ENCODE measurements at places on chromosomes 4 and X. TPM values are rescaled to one million over a fixed set of nuclear protein-coding genes. Genes with fewer than 3 reads are reported as not detected.

The C4orf36 gene
- total RNA-seq = 0.99 TPM

The L1CAM gene
- total RNA-seq = 30.2 TPM

The ZNF141 gene
- 22.2 TPM for total RNA-seq

The GAGE13 gene
- total RNA-seq = not detected

The DCAF12L1 gene
- 0.28 TPM for total RNA-seq

The TMEM33 gene
- total RNA-seq = 21.9 TPM

GRCh38 chr4:52408032-52408431, 251.1 kb downstream of the USP46 start:
- DNase-seq = no peak

GRCh38 chrX:150508451-150509367, 59.7 kb upstream of the MTM1 start:
- DNase-seq = peak; percentile 87

GRCh38 chrX:23525531-23525930, 141.8 kb upstream of the PRDX4 start:
- no peak for DNase-seq

- DNase-seq = no peak
Observed at GRCh38 chr4:159341522-159341921, 238.6 kb downstream of the RAPGEF2 start.

DNA sequence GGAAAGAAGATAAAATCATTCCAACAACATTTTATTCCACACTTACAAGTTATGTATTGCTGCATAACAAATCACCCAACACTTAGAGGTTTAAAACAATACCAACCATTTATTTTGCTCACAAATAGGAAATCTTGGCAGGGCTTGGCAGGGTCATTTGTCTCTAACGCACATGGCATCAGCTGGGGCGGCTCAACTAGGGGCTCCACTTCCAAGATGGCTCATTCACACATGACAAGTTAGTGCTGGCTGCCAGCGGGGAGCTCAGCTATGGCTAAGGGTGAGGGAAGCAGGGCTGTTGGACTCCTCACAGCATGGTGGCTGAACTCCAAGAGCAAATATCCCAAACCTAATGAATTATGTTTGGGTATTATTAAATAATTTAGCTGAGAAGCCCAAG, 377.0 kb downstream of the ZNF674 start:
- no peak for DNase-seq

DNA sequence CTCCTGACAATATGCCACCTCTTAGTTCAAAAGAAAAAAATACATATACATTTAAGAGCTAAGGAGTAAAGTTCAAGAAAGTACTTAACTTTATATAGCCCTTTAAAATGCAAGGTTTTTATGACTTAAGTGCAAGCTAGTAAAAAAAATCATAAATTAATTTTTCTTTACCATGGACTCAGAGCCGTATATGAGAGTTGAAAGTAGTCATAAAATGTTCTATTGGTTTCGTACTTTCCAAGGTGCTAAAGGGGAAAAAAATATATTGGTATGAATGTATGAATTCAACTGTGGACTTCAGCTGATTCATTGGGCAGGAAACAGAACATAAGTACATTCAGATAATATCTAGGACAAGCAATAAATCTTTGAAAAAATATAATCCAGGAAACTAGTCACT, 869.8 kb upstream of the AGA start:
- no peak for DNase-seq

- no peak for DNase-seq
Observed at GRCh38 chr4:130131536-130131935, 1035.6 kb downstream of the C4orf33 start.

GRCh38 chr4:47945930-47946726, 31.7 kb upstream of the NFXL1 start:
- no peak for DNase-seq

GRCh38 chr4:15653864-15654592, 1.1 kb downstream of the FBXL5 start:
- no peak for DNase-seq

DNA sequence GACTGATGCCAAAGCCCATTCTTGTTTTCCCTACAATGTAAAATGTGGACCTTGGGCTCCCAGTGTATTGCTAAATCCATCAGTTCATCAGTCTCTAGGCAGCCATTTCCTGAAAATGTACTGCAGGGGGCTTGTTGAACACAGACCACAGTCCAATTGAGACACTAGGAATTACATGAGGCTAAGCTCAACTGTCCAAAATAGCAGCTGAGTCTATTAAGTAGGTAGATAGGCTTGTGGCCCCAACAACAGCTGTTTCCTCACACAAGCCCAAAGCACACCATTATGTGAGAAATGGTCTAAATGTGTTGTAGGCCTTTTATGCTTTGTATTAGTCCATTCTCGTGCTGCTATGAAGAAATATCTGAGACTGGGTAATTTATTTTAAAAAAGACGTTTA, 60.0 kb upstream of the PAK3 start:
- no peak for DNase-seq

DNA sequence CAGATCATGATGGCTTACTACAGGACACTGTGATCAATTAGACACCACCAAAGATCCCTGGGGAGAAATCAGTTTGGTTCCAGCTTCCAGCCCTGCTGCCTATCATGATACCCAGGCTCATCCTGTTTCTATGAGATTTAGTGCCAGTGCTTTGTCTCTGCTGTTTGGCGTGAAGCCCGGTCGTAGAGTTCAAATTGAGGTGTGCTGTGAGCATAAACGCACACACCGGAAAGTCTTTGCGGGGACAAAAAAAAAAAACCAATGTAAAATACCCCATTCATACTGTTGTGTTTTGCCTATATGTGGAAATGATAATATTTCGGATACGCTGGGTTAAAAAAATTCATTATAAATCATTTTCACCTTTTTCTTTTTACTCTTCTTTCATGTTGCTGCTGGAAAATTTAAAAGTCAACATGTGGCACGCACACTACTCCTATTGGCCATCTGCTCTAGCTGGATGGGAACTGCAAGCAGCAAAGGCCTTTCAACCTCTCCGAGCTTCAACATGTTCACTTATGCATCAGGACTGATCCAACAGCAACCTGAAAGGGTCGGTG, 607 bp upstream of the DKC1 start:
- DNase-seq = no peak

DNA sequence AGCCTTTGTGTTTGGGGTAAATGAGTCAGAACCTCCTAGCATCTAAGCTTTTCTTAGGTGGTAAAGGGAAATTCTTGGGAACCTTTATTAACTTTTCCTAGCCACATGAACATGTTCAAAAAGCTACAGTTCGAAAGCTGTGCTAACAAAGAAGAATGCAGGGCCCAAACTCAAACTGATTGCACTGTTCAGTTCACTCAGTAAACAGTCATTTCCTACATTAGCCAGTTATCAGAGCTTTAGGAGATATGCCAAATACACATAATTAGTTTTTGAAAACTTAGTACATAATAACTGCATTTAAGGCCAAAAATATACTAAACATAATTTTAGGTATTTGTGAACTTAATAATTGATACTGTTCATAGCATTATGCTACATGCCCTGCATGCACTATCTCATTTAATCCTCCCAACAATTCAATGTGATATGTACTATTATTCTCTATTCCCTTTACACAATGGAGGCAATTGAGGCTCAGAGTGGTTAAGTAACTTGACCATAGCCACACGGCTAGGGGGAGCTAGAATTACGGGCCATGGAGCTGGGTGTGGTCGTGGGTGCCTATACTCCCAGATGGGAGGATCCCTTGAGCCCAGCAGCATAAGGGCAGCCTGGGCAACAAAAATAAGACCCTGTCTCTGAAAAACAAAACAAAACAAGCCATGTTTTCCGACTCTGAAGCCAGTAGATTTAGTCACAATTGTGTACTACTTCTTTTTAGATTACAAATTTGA, 43.9 kb upstream of the PDGFRA start:
- no peak for DNase-seq

GRCh38 chrX:312621-313331, 5.8 kb downstream of the GTPBP6 start:
- DNase-seq = peak; percentile 57

Measured in sigmoid colon (tissue), 7 donors.